ENCODE measurements at places on chromosomes 13 and 19.

DNA sequence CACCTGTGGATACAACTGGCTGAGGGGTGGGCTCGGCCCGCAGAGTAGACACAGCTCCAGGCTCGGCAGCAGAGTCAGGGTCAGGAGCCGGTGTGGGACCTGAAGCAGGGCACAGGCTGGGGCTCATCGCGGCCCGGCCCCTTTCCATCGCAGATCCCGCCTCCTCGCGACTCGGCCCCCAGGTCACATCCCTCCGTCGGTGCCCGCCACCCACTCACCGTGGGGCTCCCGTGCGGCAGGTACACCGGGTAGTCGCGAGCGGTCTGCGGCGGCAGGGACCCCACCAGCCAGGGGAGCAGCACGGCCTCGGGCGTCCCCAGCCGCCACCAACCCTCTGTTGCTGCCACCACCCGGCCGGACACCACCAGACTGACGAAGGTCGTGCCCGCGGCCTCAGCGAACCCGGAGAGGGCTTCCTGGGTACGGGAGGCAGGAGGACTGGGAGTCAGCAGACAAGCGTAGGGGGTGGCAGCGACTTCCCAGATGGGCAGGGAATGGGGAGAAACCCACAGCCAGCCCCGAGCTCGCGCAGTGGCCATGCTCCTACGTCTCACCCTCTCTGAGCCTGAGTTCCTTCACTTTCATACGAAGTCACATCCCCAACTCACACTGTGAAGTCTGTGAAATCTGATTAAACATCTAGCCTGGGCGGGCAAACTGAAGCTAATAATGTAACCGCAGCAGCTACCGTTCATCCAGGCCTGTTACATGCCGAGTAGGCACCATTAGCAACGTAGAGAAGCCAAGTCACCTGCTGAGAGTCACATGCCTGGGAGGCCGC lies 3.7 kb downstream of the FUZ start:
- DNase-seq: no peak

DNA sequence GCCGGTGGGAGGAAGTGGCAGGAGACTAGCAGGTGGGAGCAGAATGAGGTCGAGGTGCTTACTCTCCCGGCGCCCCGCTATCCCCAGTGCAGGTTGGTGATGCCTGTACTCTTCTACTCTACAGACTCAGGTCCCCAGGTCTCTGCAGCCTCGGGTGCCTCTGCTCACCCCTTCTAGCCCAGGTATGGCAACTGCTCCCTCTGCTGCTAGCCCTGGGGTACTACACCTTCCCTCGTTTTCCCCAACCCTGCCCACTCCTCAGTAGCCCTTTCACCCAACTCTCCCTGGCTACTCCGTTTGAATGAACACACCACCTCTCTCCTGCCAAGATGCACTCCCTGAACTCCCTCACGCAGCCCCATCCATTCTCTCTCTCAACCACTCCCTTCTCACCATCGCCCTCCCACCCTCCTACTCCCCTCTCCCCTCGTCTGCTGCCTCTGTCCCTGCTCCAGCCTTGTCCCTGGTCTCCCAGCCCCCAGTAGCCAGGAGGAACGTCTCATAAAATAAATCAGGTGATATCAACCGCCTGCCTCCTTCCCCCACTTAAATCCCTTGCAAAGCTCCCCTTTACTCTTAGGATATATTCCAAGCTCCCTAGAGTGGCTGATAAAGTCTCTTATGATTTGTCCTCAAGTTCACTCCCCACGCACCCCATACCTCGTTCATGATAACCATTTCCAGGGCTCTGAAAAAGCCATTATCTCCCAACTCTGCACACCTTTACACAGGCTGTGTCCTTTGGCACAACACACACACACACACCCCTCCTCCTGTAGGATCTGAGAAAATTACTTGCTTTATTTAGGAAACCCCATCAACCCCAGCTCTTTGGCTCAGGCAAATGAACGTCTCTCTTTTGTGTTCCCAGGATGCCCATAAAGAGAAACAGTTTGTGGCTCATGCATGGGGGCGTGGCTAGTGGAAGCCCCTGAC lies 8.2 kb upstream of the MEIS3 start:
- DNase-seq: no peak

- DNase-seq: no peak
Measured at GRCh38 chr13:109145631-109146030, 516.2 kb downstream of the MYO16 start.

DNA sequence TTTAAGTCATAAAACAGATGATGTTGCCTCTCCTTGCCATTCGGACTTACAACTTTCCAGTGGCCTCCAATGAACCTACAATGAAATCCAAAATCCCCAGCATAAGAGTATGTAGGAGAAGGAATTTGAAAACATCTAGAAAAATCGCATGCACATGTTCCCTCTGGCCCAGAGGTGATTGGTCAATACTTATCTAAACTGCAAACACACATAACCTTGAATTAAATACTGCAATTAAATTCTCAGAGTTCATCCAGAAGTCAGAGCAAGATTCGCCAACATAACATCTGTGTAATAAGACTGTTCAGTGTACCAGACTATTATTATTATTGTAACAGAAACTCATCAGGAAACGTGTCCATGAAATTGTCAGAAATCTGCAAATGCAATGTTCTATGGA lies 82.2 kb upstream of the USP29 start:
- no peak for DNase-seq

- no peak for DNase-seq
Measured at GRCh38 chr13:100589178-100589725, 663 bp upstream of the GGACT start.

DNA sequence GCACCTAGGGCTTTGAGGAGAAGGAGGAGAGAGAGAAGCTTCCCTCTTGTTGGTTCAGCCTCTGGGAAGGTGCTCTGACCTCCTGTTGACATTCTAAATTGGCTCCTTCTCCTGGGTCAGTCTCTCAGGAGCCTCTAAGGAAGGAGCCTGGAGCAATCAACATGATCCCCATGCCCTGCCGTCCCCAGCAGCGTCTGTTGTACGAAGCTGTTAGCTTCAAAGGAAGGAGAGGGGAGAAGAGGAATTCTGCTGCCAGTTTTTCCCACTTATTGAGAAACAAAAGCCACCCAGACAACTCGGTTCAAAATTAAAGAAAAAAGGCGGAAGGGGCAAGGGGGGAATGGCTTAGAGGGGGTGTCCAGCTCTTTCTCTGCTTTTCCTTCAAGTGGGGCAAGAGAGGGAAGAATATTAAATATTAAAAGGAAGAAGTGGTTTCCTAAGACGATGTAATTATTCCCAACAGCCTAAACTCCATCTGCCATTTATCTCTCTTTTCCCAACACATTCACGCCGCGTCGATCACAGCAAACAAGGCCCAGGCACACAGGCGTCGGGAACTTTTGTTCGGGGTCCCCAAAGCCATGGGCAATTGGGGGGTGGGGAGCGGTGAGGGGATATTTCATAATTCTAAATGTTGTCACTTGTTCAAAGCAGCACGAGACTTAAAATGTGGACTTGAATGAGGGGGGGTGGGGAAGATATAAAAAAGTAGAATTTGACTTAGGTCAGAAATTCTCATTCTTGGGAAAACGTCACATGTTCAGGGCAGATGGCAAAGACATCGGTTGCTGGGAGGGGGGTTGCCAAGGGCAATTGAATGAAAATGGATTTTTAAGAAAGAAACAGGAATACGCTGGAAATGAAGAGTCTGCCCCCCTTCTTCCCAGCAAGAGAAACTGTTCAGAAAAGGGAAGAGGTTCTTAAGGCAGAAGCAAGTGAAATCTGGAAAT lies 116.8 kb upstream of the CACNA1A start:
- no peak for DNase-seq

DNA sequence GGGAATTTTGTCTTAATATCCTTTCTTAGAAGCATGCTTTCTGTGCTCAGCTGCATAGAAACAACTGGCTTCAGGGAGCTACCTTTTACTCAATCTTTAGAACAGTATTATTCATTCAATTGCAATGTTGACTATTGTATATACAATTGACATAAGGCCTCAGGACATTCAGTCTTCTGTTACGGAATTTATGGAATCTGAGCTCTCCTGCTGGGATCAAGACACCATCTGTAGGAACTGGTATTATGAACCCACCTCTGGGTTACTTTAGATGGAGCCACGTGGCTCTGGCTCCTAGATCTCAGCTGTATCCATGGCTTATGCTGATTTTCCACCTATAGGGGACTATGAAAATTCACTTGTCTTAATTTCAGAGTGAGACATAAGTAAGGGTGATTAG lies 716.2 kb upstream of the GPC6 start:
- DNase-seq: no peak

DNA sequence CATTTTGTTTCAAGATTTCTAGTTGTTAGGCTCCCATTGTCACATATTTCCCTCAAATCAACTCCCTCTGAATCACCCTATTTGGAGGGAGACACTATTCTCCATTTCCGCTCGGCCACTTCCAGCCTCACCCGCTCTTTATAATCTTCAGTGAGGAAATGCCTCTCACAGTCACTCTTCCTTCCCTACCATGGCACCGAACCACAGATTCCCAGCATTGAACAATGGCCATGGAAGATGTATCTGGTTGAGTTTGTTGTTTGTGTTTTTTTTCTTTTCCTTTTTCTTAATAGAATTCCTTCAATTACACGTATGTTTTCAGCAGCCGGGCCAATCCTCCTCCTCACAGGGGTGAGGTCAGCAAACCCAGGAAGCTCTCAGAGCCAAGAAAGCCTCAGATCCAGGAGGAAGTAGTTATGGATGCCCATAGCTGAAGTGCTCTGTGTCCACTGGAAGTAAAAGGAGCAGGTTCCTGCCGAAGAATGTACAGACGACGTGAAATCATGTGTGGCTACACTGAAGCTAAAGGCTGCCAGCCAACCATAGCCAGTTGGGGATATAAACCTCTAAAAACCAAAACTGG lies 472.1 kb downstream of the FOXO1 start:
- no peak for DNase-seq

GRCh38 chr19:34408411-34408810 lies 4.2 kb downstream of the PDCD2L start:
- no peak for DNase-seq

- no peak for DNase-seq
Measured at GRCh38 chr13:59363947-59364346, 799.8 kb downstream of the DIAPH3 start.

DNA sequence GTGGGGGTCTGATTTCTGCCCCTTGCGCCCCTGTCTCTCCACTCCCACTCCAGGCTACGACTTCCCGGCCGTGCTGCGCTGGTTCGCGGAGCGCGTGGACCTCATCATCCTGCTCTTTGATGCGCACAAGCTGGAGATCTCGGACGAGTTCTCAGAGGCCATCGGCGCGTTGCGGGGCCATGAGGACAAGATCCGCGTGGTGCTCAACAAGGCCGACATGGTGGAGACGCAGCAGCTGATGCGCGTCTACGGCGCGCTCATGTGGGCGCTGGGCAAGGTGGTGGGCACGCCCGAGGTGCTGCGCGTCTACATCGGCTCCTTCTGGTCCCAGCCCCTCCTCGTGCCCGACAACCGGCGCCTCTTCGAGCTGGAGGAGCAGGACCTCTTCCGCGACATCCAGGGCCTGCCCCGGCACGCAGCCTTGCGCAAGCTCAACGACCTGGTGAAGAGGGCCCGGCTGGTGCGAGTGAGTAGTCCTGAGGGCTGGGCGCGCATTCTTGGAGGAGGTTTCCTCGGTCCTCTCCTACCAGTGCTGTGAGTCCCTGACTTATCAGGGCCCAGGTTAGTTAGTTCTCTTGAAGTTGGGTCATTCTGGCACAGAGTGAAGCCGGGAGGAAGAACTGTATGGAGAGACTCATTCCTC lies 12.7 kb downstream of the EHD2 start:
- DNase-seq: no peak

DNA sequence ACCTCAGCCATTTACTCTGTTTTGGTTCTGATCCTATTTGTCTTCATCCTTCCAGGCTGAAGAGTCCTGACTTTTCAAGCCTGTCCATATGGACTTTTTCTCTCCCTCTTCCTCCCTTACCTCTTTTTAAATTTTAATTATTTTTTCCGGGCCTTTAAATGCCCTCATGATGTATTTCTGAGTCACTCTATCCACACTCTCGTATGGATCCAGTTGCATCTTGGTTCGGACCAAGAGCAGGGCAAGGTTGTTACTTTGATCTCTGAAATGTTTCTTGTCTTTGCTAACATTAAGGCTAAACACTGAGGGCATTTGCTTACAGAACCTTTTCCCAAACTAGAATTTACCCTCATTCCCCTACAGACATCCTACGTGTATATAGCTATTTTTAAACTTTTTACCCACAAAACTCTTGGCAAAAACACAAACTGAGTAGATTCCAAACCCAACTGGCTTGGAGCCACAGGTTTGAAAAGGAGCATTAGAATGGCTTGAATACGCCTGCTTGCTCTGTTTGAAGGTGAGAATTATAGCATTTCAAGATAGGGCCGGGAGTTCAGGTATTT lies 47.4 kb upstream of the SERPINE3 start:
- no peak for DNase-seq

- DNase-seq: no peak
Measured at GRCh38 chr13:40017662-40018262, 362.3 kb downstream of the COG6 start.

DNA sequence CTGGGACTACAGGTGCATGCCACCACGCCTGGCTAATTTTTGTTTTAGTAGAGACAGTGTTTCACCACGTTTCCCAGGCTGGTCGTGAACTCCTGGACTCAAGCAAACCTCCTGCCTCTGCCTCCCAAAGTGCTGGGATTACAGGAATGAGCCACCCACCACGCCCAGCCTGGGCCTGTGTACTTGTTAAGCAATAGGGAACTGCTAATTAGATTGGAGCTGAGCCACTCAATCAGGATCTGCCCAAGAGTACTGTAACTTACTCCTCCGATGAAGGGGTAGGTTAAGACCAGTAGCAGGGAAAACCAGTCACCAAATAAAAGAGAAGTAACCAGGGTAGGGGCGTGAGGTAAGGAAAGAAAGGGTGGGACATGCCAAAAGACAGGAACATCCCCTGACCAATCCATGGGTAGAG lies 2.3 kb downstream of the DDX39A start:
- DNase-seq: no peak

DNA sequence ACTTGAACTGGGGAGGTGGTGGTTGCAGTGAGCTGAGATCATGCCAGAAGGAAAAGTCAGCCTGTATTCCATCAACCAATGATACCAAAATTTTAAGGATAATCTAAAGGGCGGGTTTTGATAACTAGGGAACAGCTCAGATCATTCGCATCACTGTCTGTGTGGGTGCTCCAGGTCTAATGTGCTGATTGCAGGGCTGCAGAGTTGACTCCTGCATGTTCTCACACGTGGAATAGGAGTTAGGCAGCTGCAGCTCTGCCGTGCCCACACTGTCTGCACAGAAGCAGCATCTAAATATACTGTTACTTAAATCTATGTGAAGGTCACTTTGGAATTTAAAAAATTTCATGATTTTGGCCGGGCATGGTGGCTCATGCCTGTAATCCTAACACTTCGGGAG lies 4.3 kb upstream of the PARP4 start:
- DNase-seq: no peak

DNA sequence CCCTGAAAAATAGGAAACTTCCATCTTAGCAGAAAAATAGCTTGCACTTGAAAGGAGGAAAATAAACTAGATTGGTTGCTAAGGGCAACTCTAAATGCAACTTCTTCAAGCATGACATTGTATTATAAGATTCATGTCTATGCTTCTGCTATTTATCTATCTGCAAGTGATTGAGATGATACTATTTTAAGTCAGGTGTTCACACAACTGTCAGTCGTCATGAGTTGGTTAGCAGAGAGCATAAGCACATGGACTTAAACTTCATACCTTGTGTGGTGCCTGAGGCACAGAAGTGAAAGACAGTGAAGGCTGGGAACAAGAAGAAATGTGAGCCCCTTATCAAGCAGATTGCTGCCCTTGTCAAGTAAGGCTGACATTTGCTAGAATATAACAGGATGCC lies 82.9 kb downstream of the SLITRK5 start:
- no peak for DNase-seq

GRCh38 chr13:88472316-88472715 lies 801.1 kb downstream of the SLITRK5 start:
- no peak for DNase-seq

Data from GM04503 (cell line).